NCI-H446 treated with DMSO at 0.1 percent for 48 hours (cell line): ENCODE measurements at places on chromosomes 13 and 19.

DNA sequence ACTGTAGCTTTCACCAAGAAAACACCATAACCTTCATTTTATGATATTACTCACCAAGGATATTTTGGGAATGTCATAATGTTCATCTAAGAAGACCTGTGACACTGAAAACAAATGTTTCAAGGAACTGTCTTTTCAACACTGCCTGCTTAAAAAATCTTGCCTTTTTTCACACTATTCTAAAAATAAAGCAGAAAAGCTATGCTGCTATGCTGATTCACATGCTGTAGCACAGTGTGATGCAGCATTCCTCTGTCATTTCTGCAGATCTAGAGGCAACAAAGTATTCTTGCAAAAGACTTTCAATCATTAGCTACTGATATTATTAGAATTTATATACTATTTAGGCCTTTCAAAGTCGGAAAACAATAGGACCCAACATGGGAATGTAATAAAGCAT lies 525.7 kb downstream of the UQCRFS1 start:
- no peak for DNase-seq

DNA sequence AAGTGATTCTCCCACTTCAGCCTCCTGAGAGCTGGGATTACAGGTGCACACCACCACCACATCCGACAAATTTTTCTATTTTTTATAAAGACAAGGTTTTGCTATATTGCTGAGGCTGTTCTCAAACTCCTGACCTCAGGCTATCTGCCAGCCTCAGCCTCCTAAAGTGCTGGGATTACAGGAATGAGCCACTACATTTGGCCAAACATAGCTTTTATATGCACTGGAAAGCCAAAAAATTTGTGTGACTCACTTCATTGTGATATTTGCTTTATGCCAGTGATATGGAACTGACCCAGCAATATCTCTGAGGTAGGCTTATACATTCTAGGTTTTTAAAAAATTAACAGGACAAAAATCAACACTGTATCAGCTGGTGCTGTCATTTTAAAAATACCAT lies 26.8 kb upstream of the ACOD1 start:
- no peak for DNase-seq

DNA sequence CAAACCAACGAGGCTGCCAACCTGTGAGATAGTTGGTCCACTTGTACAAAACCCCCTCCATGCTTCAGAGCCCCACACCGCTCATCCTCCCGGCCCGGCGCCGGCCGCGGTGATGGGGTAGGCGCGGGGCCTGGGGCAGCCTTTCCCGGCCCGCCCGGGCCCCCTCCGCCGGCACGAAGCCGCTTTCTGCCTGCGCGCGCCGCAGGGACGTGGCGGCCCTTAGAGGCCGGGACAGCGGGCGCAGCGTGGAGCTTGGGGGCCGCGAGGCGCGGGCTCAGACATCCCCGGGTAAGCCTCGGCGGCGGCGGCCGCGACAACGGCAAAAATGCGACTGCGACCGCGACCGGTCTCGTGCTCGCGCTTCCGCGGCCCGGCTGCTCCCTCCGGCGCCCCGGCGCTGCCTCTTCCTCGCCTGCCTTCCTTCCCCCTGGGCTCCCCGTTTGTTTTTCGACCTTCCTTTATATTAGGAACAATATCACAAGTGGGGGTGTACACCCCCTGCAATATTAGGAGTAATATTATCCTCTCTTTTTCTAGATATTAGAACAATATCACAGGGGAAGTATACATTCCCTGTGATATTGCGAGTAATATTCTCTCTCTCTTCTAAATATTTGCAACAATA lies 53.9 kb upstream of the CEACAM21 start:
- DNase-seq = no peak

DNA sequence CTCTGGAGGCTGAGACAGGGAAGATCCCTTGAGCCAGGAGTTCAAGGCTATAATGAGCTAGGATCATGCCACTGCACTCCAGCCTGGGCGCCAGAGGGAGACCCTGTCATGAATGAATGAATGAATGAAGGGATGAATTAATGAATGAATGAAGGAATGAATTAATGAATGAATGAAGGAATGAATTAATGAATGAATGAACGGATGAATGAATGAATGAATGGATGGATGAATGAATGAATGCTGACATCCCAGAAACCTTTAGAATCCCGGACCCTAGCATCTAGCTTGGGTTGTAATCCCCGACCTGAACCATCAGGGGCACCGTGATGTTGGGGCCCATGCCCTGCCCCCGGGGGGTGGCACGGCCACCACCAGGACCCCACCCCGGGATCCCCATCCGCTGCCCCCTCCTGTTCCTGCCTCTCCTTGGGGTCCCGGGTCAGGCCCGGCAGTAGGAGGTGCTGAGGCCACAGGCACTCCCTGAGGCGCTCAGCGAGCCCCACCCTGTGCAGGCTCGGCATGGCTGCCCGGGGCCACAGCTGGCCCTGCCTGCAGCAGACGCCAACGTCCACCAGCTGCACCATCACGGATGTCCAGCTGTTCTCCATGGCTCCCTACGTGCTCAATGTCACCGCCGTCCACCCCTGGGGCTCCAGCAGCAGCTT lies 3.4 kb downstream of the EBI3 start:
- no peak for DNase-seq

DNA sequence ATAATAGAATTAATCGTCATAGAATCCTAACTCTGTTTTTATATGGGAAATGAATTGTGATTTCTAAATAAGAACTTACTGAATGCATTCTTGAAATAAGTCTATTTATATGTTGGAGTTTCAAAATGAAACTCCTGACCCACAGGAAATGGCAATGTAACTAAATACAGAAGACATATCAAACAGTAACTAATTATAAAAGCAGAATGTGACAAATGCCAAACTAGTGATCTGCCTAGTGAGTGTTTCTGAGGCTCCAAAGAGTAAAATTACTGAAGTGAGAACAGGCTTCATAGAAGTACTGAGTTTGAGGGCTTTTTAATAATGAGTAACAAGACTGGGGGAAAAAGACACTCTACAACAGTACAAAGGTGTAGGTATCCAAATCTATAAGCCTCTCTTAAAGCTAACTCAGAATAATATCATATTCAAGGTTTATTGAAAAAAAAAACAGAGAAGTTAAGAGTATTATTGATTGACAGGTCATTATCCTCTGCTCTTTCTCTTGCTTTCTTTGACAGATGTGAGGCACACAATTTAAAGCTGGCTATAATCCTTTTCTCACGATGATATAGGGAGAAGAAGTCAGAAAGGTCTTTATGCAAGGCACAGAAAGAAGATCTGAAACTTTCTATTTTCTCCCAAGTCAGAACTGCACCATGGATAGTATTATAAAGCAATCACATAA lies 17.4 kb upstream of the ATXN8OS start:
- no peak for DNase-seq

DNA sequence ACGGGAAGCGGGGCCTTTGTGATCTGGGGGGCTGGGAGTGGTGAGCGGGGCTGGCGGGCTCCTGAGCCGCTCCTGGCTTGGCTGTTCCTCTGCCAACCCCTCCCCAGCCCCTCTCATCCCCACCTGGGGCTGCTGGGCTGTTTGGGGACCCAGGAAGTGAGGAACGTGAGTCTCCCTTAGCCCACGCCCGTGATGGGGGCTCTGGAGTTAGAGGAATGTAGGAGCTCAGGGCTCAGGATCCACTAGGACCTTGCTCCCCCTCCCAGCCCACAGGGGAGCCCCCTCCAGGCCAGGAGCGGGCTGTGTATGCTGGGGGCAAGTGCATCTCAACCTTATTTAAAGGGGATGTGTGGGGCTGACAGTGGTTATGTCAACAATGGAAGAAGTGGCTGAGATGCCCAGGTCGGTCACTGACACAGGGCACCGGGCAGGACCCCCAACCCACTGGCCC lies 134.1 kb downstream of the URI1 start:
- no peak for DNase-seq

- DNase-seq = peak; percentile 24
Measured at GRCh38 chr19:56253737-56254136, 18.8 kb upstream of the EDDM13 start.

GRCh38 chr13:48333976-48334375 lies 30.4 kb downstream of the RB1 start:
- no peak for DNase-seq

- no peak for DNase-seq
Measured at GRCh38 chr13:86601351-86601750, 802.1 kb upstream of the SLITRK6 start.

- no peak for DNase-seq
Measured at GRCh38 chr19:49161987-49162386, 4.4 kb downstream of the TRPM4 start.

DNA sequence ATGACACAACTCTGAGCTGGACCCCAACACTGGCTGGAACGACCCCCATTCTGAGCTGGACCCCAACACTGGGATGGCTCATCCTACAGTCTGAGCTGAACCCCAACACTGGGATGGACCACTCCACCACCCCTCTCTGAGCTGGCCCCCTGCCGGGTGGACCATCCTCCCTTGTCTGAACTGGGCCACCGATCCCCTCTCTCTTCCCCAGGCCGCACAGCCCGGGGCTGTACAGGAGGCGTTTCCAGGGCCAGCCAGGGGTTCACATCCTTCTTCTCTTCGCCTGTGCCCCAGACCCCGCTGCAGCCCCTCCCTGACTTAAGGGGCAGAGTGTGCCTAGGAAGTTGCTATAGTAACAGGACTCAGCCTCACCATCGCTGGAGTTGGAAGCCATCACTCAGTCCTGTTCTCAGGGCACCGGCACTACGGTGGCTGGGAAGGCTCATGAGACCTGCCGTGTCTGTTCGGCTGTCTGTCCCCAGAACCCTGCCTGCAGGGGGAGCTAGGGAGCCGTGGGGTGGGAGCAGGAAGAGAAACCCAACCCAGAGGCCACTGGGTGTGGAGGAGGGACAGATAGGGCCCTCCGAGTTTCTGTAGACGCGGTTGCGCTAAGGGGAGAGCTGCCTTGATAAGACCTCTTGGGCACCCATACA lies 3.7 kb downstream of the PRKACA start:
- DNase-seq = no peak

DNA sequence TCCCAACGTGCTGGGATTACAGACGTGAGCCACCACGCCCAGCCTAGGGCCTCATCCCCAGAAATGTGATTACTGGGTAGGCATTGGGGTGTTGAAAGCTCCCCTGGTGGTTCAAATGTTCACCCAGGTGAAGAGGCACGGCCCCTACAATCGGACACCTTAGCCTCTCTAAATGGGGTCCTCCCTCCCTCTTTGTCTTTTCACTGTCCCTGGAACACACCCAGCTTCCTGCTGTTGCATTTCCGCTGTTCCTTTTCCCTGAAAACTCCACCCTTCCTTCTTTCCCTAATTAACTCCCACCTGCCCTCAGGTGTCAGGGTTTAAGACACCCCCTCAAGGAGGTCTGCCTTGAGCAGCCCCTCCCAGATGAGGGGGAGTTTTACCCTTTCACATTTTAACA lies 3.6 kb upstream of the PRODH2 start:
- DNase-seq = no peak

DNA sequence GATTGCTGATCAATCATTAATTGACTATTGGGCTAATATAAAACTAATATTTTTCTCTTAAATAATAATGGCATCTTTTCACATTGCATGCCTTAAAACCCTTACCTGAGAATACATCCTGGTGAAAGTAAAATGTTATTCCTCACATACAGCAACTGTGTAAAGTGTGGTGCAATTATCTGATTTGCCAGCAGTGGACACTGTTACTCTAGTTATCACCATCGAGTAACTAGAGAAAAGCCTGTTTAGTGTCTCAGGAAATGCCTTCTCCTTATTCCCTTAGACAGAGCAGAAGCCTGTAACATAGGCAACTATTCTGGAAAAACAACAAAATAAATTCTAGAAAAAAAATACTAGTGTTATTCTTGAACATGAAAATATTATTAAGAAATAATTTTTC lies 459.8 kb downstream of the FGF14 start:
- DNase-seq = peak; percentile 6

- DNase-seq = no peak
Measured at GRCh38 chr19:49338023-49338677, 2.9 kb downstream of the CD37 start.

DNA sequence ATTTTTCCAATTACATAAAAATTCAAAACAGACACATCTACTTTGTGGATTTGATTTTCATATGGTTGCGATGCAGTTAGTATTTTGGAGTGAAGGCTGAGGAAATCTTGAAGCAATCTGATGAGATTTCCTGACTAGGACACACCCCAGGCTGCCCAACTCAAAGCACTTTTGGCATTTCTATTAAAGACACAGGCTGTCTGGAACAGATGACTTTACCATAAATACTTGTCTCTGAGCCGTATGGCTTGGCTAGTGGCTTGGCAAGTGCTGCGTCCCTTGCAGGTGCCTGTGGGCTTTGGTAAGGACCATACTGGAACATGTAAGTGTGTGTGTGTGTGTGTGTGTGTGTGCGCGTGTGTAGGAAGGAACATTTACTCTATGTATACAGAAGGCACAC lies 218.8 kb downstream of the FGF9 start:
- DNase-seq = no peak

GRCh38 chr13:93750676-93751075 lies 524.1 kb downstream of the GPC6 start:
- DNase-seq = no peak

DNA sequence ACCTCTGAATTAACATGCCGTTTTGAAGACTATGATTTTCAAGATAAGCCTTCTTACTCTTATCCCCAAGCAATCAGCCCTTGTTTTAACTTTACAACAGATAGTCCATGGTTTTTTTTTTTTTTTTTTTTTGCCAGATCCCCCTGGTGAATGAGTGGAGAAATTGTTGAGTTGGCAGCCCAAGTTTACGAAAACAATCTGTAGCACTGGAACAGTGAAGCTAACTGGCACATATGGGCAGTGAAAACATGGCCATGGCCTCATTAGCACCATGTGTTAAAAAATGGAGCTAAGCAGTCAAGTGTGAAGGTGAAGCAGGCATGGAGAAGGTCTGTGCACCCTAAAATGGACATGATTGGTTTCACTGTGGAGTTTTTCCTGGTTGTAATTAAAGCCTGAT lies 812.1 kb upstream of the MIR17HG start:
- peak; percentile 61 for DNase-seq

DNA sequence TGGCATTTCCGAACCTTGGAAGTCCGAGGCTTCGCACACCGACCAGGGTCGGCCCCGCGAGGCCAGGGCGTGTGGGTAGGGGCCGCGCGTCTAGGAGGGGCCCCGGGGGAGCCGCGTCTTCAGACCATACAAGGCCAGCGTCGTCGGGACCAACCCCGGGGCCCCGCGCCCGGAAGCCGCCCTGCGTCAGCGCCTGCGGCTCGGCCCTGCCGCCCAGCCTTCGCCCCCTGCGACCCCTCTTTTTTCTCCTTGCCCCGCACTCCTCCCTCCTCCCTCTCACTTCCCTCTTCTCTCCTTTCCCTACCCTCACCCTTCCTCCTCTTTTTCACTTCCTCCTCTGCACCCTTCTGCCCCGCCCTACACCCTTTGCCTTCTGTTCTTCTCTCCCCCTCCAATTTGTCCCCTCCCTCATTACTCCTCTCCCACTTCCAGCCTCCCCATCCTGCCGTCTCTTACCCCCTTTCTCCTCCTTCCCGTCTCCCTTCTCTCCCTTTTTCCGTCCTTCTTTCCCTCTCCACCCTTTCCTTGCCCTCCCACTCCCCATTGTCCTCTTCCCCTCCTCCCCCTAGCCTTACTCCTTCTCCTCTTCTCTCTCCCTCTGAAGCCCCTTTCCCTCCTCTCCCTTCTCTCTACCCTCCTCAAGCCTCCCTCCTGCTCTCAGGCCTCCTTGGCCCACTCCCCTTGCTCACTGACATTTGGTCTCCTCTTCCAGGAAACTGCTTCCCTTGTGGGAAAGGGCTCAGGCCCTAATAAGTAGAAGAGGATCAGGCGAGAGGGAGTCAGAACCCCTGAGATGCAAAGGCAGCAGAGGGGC lies 2.2 kb upstream of the PLEKHG2 start:
- DNase-seq = no peak
